ENCODE measurements at places on chromosomes 12 and 14. TPM values are rescaled to one million over a fixed set of nuclear protein-coding genes. Genes with fewer than 3 reads are reported as not detected.

The TAS2R8 gene
- total RNA-seq: not detected

The DIO2 gene
- 0.53 TPM for total RNA-seq

The NOC4L gene
- total RNA-seq: 40.1 TPM

The DDX11 gene
- total RNA-seq: 48.6 TPM

The SERPINA12 gene
- not detected for total RNA-seq

The ANKRD9 gene
- total RNA-seq: 10.5 TPM

The NRXN3 gene
- total RNA-seq: 0.07 TPM

The RHOJ gene
- not detected for total RNA-seq

The TTC9 gene
- not detected for total RNA-seq

The CHGA gene
- total RNA-seq: not detected

The C2CD5 gene
- total RNA-seq: 13.1 TPM

The PRKCH gene
- total RNA-seq: 5.3 TPM

The DDX54 gene
- total RNA-seq: 82.0 TPM

The TAS2R9 gene
- total RNA-seq: not detected

The INSM2 gene
- total RNA-seq: not detected

The CCDC175 gene
- not detected for total RNA-seq

The IFNG-AS1 gene
- total RNA-seq: not detected

The MAP3K9 gene
- 0.17 TPM for total RNA-seq
